ENCODE measurements at places on chromosomes 11 and 22.

DNA sequence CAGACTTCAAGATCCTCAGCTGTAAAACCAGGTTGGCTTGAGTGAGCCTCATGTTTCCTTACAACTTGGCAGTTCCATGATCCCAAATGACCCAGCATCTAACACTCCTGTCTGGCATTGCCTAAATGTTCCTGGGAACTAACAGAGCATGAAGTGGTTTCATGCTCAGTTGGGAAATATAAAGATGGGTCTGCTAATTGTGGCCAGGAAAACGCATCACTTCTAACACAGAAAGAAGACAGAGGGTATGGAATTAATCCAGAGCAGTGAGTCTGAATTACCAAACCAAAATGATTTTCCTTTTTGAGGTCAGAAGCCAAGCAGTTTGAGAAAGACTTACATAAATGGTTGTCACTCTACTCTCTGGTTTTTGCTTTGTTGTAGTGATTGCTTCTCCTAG lies 60.5 kb upstream of the MMP13 start:
- DNase-seq: no peak

GRCh38 chr22:28743852-28744251 lies 2.0 kb downstream of the HSCB start:
- no peak for DNase-seq

DNA sequence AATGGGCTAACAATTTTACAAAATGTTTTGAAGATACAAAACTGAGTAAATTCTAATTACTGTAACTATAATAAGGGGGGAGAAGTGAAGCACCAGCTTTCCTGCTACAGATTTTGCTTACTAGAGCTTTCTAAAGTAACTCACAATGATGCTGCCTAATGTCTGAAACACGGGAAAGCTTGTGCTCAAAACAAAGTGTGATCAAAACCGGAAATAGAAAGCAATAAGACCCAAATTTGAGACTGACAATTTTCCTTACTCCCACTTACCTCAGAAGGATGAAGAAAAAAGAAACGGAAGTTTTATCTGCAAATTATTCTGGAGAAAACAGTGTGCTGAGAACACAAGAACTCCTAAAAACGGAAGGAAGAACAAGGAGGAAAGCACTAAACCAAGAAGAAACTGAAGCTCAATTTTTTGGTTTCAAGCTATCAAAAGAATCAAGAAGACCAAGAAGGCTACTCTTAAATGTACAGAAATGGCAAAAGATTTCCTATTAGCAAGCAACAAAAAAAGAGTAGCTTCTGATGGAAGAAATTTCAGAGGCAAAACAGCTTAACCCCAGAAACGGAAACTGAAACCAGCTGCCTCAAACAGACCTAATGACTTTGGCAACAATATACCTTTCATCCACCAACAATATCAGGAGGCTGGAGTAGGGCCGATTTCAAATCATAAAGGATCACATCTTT lies 33.4 kb downstream of the AMBRA1 start:
- DNase-seq: no peak

DNA sequence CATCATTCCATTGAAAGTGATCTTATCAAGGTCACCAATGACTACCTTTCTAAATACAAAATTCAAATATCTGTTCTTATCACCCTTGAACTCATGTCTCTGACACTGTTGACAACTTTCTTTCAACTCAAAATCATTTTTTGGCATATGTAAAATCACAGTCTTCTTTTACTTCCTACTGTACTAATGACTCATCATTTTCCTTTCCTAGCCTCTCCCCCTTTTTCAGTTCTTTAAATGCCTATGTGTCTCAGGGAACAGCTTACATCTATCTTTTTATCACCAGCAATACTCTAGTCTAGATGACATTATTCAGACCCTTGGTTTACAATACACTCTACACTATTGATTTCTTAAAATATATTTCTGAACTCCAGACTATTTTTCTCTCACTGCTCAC lies 2220.7 kb upstream of the RAG2 start:
- DNase-seq: no peak

- DNase-seq: no peak
These were observed 539.2 kb downstream of the NTM start for GRCh38 chr11:131909426-131910177.

All from activated T-cell treated with anti-CD3 and anti-CD28 coated beads for 48 hours (primary cell).